ENCODE measurements at places on chromosomes 3 and 15. TPM values are rescaled to one million over a fixed set of nuclear protein-coding genes. Genes with fewer than 3 reads are reported as not detected.

Gene COL6A5
- total RNA-seq: not detected

Gene ACOX2
- total RNA-seq: not detected

Gene SLC22A13
- total RNA-seq: not detected

- no peak for DNase-seq
Measured at GRCh38 chr3:117622171-117622841, 912.7 kb downstream of the TUSC7 start.

DNA sequence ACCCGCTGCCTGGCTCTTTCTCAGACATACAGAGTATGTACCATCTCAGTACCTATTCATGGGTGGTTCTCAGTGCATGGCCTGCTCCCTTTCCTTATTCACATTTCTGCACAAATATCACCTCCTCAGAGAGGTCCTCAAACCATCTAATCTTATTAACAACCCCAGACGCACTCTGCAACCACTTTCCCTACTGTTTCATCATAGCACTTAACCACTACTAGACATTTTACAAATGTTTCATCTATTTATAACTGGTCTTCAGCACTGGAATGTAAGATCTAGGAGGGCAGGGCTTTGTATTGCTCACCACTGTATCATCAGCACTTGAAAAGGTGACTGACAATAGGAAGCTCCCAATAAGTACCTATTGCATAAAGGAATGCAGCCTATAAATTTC is 45.1 kb downstream of the TNIK start:
- no peak for DNase-seq

GRCh38 chr3:173789530-173790162 is 392.1 kb downstream of the NLGN1 start:
- DNase-seq: no peak

- no peak for DNase-seq
Measured at GRCh38 chr3:149010504-149010951, 19.2 kb downstream of the GYG1 start.

- no peak for DNase-seq
Measured at GRCh38 chr15:38671006-38671387, 106.4 kb upstream of the RASGRP1 start.

GRCh38 chr3:38313695-38314094 is 31.6 kb downstream of the SLC22A14 start:
- DNase-seq: no peak

DNA sequence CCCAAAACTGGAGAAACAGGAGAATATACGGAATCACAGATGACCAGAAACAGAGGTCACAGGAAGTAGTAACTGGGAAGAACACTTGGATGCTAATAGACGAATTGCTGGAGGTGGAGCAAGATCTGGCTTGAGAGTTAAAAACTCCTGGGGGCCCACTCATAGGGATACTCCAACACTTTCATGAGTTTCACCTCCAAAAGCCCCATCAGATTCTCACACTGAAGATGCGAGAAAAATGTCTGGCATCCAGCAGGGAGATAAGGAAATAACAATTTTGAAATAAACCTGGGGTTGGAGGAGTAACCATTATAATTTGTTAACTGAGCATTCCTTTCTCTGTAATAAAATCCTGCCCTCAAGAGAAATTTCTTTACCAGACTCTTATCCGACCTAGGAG is 154.0 kb downstream of the ANXA2 start:
- DNase-seq: no peak

- no peak for DNase-seq
Measured at GRCh38 chr15:77983708-77984445, 93.6 kb downstream of the TBC1D2B start.

DNA sequence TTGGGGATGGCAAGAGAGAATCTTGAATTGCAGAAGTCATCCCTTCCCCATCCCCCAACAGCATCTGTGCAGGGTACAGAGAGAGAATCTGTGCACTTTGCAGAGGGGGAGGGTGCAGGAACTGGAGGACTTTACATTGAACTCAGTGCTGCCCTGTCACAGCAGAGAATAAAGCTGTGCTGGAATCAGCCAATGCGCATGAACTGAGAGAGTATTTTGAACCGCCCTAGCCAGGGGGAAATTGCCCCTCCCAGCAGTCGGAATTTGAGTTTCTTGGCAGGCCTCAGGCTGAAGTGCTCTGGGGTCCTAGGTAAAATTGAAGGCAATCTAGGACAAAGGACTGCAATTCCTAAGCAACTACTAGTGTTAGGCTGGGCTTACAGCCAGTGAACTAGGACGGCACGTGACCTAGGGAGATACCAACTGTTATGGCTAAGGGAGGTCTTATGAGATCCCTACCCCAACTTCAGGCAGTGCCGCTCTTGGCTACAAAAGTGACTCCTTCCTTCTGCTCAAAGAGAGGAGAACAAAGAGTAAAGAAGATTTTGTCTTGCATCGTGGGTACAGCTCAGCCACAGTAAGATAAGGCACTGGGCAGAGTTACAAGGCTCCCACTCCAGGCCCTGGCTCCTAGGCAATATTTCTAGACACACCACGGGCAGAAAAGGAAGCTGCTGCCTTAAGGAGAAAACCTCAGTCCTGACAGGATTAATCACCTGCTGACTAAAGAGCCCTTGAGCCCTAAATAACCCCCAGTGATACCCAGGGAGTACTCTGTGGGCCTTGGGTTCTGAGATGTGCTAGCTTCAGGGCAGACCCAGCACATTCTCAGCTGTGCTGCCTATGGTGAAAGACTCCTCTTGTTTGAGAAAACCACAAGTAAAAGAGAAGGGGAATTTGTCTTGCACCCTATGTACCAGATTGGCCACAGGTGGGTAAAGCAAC is 300.5 kb upstream of the ALCAM start:
- no peak for DNase-seq

Data from OCI-LY7 (cell line).